ENCODE measurements at places on chromosomes 6 and 20. TPM values are rescaled to one million over a fixed set of nuclear protein-coding genes. Genes with fewer than 3 reads are reported as not detected.

DNA sequence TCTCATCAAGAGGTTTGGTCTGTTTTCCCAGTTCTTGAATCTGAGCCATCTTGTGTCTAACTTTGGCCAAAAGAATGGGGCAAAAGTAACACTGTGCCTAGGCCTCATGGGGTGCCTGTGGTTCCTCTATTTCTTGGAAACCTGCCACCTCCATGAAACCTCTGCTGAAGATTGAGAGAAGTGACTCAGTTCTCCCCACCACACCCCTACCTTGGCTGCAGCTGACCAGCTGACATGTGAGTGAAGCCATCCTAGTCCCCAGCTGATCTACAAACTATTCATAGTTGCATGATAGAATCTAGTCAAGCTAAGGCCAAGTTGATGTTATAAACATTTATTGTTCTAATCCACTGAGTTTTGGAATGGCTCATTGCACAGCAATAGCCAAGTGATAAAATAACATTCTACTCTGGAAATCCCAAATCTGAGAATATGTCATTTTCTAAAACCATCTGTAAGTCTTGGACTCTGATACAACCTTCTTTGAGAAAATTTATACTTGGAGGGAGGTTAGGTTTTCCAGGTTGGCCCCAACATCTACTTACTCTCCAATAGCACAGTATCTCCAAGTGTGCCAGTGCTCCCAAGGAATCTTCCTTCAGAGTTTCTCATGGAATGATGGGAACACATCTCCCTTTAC is 107.0 kb upstream of the SMLR1 start:
- no peaks in the 10 kb centered on the region for H3K27me3 ChIP-seq
- no peaks in the 10 kb centered on the region for H3K4me1 ChIP-seq
- H3K4me3 ChIP-seq, result no peak overlapping the region
- H3K36me3 ChIP-seq, result no peaks in the 10 kb centered on the region

DNA sequence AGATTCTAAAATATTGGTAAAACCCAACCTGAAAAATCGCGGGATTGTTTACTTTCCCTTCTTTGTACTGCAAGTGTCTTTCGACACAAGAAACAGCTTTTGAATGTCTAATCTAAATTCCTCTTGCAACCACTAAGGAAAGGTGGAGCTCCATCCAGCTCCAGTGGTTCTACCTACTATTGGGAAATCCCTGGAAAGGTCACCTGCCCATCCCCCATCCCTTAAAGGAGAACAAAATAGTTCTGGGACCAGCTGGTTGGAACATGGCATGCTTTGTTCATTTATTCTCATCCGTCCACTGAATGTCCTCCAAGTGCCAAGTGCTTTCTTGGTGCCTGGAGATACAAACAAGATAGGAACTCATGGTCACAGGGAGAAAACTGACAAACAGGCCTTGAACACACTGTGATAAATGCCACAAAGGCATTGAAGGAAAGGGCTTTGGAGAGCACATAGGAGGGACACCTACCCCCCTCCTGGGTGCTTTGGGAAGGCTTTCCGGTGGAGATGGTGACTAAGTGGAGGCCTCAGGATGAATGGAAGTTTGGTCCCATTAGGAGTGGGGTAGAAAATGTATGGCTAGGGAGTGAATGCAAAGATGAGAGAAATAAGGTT is 2.3 kb upstream of the CITED2 start:
- peak overlapping the region; percentile 96 for H3K27ac ChIP-seq
- DNase-seq, result peak; percentile 68
- peak overlapping the region; percentile 91 for H3K4me3 ChIP-seq
- no peaks in the 10 kb centered on the region for H3K36me3 ChIP-seq
- no peaks in the 10 kb centered on the region for H3K27me3 ChIP-seq

- H3K4me1 ChIP-seq, result no peaks in the 10 kb centered on the region
- H3K27ac ChIP-seq, result no peak overlapping the region
- no peaks in the 10 kb centered on the region for H3K36me3 ChIP-seq
- H3K4me3 ChIP-seq, result no peak overlapping the region
These were observed 7.7 kb downstream of the HLA-B start for GRCh38 chr6:31349301-31349700.

DNA sequence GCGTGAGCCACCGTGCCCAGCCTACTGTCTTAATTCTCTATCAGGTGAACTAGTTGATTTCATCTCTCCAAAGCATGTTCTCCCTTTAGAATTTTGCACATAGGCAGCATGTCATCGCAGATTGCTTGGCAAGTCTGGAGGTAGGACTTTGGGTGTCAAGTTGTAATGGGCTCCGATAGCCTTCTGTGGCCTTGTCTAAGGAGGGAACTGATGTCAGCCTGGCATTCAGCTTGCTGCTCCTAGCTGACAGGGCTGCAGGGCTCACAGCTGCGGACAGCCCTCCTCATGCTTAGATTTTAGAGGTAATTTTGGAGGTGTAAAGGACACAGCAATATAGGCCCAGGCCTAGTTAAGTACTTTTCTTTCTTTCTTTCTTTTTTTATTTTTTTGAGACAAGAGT is 11.3 kb downstream of the CHMP4B start:
- H3K4me1 ChIP-seq, result peaks cover 36% of the 10 kb centered on the region
- no peak overlapping the region for H3K4me3 ChIP-seq
- H3K27me3 ChIP-seq, result no peaks in the 10 kb centered on the region

DNA sequence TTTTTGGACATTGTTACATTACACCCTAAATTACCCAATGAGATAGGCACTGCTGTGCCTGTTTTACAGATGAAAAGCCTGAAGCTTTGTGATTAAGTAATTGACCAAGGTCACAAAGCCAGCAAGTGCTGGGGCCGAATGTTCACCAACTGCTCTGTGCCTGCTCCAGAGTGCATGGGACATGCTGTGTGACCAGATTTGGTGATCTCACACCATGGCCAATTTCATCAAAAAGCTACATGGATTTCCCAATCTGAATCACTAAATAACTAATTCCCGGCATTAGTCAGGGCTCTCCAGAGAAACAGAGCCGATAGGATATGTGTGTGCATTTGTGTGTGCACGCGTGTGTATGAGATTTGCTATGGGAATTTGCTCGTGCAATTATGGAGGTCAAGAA is 228.3 kb upstream of the ECI2 start:
- no peak overlapping the region for H3K27ac ChIP-seq
- no peaks in the 10 kb centered on the region for H3K36me3 ChIP-seq
- H3K27me3 ChIP-seq, result no peaks in the 10 kb centered on the region
- H3K4me1 ChIP-seq, result no peaks in the 10 kb centered on the region
- DNase-seq, result no peak

GRCh38 chr6:108164815-108165706 is 761 bp upstream of the NR2E1 start:
- H3K4me1 ChIP-seq, result no peaks in the 10 kb centered on the region
- peak; percentile 47 for DNase-seq
- peak overlapping the region; percentile 44 for H3K4me3 ChIP-seq
- peaks cover 82% of the 10 kb centered on the region for H3K27me3 ChIP-seq

DNA sequence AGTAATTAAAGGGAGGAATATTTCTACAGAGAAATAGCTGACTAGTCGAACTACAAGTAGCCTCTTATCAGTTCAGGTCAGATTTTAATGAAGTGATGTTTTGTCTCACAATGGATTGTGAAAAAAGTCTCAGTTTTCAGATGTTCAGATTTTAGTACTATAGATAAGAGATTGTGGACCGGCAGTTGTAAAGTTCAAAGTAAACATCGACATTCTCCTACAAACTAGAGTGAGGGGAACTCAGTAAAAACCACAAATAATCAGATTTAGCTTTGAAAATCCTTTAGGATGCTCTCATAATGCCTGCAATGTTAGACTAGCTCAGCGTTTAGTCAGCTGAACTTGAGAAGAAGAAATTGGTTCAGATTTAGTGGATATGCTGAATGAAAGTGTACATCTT is 39.9 kb downstream of the RCAN2 start:
- no peak for DNase-seq
- H3K27ac ChIP-seq, result no peak overlapping the region
- no peaks in the 10 kb centered on the region for H3K36me3 ChIP-seq
- no peaks in the 10 kb centered on the region for H3K27me3 ChIP-seq
- no peak overlapping the region for H3K4me3 ChIP-seq
- H3K4me1 ChIP-seq, result no peaks in the 10 kb centered on the region

DNA sequence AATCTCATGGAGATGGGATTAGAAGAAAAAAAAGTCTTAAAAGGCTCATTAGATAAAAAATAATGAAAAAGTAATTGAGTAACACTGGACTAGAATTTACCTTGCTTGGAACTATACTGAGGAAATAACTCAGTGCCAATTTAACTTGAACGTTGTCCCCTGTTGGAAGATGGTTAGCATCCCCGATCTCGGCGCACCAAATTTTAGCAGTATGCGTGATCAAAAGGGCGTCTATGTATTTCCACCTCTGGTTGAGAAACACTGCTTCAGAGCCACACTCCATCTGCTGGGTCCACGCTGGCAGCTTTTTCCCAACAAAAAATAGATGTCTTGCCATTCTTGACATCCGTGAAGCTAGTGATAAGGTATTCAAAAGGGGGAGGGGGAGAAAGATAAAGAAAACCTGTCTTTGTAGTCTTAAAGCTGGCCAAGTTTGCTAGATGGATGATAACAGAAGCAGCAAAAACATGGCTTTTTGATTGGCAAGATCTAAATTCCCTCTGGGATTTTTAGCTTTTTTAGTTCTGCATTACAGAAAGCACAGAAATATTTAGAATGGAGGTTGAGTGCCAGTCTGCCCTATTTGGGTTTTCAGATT is 6.4 kb downstream of the HINT3 start:
- H3K4me3 ChIP-seq, result no peak overlapping the region
- no peaks in the 10 kb centered on the region for H3K27me3 ChIP-seq
- no peak overlapping the region for H3K27ac ChIP-seq
- no peaks in the 10 kb centered on the region for H3K36me3 ChIP-seq

DNA sequence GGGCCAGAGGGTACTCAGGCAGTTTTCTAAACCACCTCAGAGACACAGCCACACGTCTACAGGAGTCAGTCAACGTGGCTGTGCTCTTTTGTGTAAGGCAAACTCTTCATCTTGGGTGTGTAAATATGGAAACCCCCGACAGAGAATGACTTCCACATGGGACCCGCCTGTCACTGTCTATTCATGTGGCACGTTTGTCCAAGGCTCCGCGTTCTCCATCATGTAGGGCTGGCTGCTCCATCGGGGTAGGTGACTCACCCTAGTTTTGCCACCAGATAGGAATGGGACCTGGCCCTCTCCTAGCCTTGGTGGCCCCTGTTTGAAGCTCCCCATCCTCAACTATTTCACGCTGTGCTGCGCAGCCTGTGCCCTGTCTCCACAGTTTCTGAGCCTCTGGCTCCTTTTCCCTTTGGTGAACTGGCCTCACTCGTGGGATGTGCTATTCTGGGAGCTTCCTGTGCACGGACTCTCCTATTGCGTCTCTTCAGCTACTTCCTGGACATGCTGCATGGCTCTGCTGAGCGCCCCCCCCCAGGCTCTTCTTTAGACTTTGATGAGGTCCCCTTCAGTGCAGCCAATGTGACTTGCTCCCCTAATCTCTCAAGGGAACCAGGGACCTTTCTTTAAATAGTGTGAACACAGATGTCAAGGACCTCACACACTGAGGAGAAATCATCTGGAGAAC is 143.2 kb upstream of the PDE10A start:
- no peak for DNase-seq
- H3K36me3 ChIP-seq, result no peaks in the 10 kb centered on the region
- no peaks in the 10 kb centered on the region for H3K4me1 ChIP-seq
- no peaks in the 10 kb centered on the region for H3K27me3 ChIP-seq
- H3K27ac ChIP-seq, result no peak overlapping the region

- H3K4me1 ChIP-seq, result peaks cover 12% of the 10 kb centered on the region
- no peak overlapping the region for H3K27ac ChIP-seq
- no peak for DNase-seq
- no peak overlapping the region for H3K4me3 ChIP-seq
- H3K27me3 ChIP-seq, result no peaks in the 10 kb centered on the region
These were observed 3.9 kb upstream of the LSM14B start for GRCh38 chr20:62118113-62119043.

DNA sequence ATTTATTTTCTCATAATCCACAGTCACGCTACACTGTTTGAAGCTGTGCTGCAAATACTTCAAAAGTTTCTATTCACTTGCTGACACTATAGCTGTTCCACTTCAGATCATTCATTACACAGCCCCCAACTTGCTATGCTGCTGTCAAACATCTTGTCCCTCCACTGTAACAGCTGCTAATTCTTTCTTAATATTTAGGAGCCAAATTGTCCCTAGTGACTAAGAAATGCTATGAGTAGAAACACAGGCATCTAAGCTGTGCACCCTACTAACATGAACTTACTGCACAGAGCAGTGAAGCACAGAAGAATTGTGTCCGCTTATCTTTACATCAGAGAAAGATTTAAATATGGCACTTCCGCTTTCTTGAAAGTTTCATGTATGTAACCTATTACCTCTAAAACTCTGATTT is 91.3 kb downstream of the PDE10A start:
- DNase-seq, result no peak
- H3K27me3 ChIP-seq, result no peaks in the 10 kb centered on the region
- H3K36me3 ChIP-seq, result no peaks in the 10 kb centered on the region
- H3K4me1 ChIP-seq, result peaks cover 10% of the 10 kb centered on the region

GRCh38 chr6:106522562-106523250 is 106.6 kb downstream of the RTN4IP1 start:
- DNase-seq, result no peak
- H3K27ac ChIP-seq, result no peak overlapping the region
- no peak overlapping the region for H3K4me3 ChIP-seq
- peaks cover 5% of the 10 kb centered on the region for H3K4me1 ChIP-seq
- no peaks in the 10 kb centered on the region for H3K36me3 ChIP-seq

RIN2 gene
- total RNA-seq, result 30.3 TPM

KCNK16 gene
- total RNA-seq, result 7.9 TPM

NKX2-4 gene
- not detected for total RNA-seq

MYB gene
- total RNA-seq, result not detected

PAX1 gene
- not detected for total RNA-seq

YTHDF1 gene
- 13.9 TPM for total RNA-seq

FITM2 gene
- 6.0 TPM for total RNA-seq

TINAG gene
- not detected for total RNA-seq

All from pancreas (tissue), 10 donors.